ENCODE measurements at places on chromosomes 1 and 21.

- DNase-seq, result no peak
Observed at GRCh38 chr1:103576065-103576464, 4.7 kb downstream of the AMY2B start.

- DNase-seq, result no peak
Observed at GRCh38 chr1:95453053-95453452, 219.0 kb downstream of the RWDD3 start.

DNA sequence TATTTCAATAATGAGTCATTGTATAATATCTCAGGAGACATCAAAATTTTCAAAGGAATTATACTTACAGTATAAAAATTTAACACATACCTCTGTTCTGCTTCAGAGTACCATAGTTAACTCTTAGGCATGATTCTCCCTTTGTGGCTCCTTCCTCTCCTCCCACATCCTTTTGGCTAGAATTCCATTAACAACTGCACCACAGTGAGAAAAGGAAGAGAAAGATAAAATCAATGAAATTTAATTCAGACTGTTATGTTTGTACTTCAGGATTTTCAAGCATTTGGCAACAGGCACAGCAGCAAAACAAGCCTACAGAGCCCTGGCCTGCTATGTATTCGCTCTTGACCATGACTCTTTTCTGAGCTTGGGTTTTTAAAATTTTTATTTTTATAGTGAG lies 57.2 kb upstream of the SGIP1 start:
- DNase-seq, result peak; percentile 16

- DNase-seq, result peak; percentile 93
Observed at GRCh38 chr1:162873671-162874666, 13.0 kb upstream of the CCDC190 start.

- DNase-seq, result peak; percentile 52
Observed at GRCh38 chr1:209238356-209238755, 345.2 kb upstream of the CAMK1G start.

GRCh38 chr1:103911450-103911849 lies 161.8 kb downstream of the AMY1C start:
- DNase-seq, result no peak

DNA sequence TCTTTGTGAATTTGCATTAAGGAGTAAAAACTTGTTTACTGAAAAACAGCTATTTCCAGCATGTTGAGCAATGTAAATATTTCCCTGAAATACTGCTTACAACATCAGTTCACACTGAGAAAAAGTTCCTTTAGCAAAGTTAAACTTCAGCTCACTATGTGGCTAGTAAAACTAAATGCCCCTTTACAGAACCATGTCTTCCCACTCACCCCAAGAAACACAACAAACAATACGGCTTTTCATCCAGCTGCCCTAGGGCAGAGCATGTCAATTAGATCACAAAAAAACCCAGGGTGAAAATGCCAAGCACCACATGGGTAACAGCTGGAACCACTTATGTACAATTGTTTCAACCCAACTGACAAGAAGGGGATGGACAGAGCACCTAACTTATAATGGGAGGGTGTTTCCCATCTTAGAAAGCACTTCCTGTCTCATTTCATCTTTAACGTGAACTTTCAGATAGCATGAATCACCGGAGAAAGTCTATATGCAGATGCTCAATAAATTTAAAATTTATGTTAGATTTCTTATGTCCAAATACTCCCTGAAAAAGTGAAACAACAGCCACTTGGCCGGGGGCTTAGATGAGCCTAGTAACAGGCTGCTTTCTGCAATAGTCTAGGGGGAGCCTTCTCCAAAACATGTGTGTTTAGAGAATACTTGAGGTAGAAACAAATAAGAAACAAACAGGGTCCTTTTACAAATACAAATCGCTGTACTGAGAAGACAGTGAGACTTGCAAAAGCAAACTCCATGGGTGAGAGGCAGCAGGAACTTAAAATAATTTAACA lies 6.6 kb downstream of the NID1 start:
- DNase-seq, result peak; percentile 47

- no peak for DNase-seq
Observed at GRCh38 chr1:186894415-186894814, 65.7 kb downstream of the PLA2G4A start.

DNA sequence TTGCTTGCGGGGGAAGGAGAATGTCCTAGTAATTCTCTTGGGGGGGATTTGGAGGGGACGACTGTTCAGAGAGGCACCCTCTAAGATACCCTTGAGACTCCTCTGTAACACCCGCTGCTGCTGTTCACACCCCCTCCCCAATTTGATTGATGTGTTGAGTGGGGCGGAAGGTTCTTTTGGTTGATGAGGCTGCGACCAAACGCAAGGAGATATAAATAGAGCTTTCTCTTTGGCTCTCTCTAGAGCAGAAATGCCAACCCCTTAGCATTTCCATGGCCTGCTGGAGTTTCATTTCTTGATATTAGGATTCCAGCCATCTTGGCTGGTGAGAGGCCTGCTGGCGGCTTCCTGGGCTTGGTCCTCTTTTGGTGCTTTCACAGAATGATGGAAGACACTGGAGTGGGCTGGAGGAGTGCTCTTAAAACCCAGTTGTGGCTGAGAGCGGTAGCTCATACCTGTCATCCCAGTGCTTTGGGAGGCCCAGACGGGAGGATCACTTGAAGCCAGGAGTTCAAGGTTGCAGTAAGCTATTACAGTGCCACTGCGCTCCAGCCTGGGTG lies 2.0 kb downstream of the PIK3CD start:
- no peak for DNase-seq

Measured in ELR (cell line).